ENCODE measurements at places on chromosomes 3 and 15.

DNA sequence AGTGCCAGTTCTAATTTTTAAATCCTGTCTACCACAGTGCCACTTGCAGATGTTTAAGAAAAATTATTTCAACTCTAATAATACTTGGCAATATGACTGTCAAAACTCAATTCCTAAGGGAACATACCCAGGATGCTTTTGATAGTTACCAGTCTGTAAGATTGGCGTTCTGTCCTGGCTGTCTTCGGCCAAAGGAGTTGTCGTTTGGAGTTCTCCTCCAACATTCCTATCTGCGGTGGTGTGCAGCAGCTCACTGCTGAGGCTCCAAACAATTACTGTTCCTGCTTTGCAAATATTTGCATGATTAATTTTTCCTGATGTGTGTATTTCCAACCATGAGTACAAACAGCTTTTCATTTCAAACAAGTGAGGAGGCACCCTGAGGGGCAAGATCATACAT is 330.8 kb upstream of the DPH6 start:
- no peak for DNase-seq
- H3K27ac ChIP-seq = no peak overlapping the region
- no peaks in the 10 kb centered on the region for H3K36me3 ChIP-seq

- peaks cover 22% of the 10 kb centered on the region for H3K36me3 ChIP-seq
- peaks cover 59% of the 10 kb centered on the region for H3K4me1 ChIP-seq
- DNase-seq = no peak
- no peaks in the 10 kb centered on the region for H3K27me3 ChIP-seq
- H3K27ac ChIP-seq = no peak overlapping the region
Measured at GRCh38 chr15:31358957-31359701, 32.5 kb downstream of the KLF13 start.

DNA sequence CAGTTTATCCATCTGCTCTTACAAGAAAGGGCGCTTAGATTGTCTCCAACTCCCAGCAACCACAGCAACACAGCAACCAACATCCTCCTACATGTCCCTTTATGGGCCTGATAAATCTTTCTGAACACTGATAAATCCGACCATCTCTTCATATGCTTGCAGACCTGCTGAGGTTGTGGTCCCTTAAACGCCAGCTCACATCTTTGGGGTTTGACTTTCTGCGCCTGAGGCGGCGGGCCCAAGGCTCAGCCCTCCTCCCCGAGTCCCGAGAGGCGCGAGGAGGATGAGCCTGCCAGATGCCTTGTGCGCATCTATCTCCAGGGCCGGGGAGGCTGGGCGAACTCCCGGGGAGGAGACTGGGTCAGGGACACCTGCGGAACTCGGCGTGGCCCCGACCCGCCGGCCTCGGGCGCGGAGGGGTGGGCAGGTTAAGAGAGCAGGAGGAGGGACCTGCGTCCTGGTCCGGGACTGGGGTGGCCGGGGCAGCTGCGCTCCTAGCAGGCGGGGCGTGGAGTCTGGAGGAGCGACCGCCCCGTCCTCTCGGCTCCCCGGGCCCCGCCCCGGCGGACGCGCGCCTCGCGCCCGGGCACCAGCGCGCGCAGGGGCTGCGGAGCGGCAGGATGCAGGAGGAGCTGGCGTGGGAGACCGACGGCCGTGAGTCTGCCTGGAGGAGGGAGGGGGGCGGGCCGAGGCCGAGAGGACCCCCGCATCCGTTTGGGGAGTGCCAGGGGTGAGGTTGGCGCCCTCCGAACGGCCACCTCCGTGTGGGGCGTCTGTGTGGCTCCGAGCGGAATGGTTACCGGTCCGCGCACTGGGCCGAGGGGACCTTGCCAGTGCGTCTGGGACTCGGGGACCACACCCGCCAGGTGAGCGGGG is at the start of gene ANKDD1A:
Gene ANKDD1A, plus strand, starts transcription at position 592 of the 876 bp plus-strand sequence. Its CDS starts 29 bp downstream, at position 621.
- DNase-seq = peak; percentile 41
- H3K4me3 ChIP-seq = peak within 1 kb of the TSS; percentile 70
- no peaks in the 10 kb centered on the region for H3K4me1 ChIP-seq
- H3K36me3 ChIP-seq = no peaks in the 10 kb centered on the region

- H3K27ac ChIP-seq = peak overlapping the region; percentile 84
- H3K27me3 ChIP-seq = no peaks in the 10 kb centered on the region
- peaks cover 38% of the 10 kb centered on the region for H3K4me1 ChIP-seq
- DNase-seq = peak; percentile 54
Measured at GRCh38 chr3:123067689-123068600, 1.1 kb downstream of the PDIA5 start.

GRCh38 chr3:190546881-190547510 is 33.1 kb downstream of the IL1RAP start:
- DNase-seq = no peak
- H3K36me3 ChIP-seq = no peaks in the 10 kb centered on the region
- no peaks in the 10 kb centered on the region for H3K27me3 ChIP-seq
- no peak overlapping the region for H3K27ac ChIP-seq

GRCh38 chr15:96882121-96882772 is 551.7 kb downstream of the NR2F2 start:
- no peak overlapping the region for H3K27ac ChIP-seq
- no peak for DNase-seq
- H3K4me3 ChIP-seq = no peak overlapping the region
- no peaks in the 10 kb centered on the region for H3K4me1 ChIP-seq
- no peaks in the 10 kb centered on the region for H3K36me3 ChIP-seq
- H3K27me3 ChIP-seq = no peaks in the 10 kb centered on the region

GRCh38 chr3:63514678-63515077 is 137.8 kb upstream of the SNTN start:
- no peaks in the 10 kb centered on the region for H3K36me3 ChIP-seq
- no peak overlapping the region for H3K27ac ChIP-seq
- H3K4me3 ChIP-seq = no peak overlapping the region
- H3K4me1 ChIP-seq = no peaks in the 10 kb centered on the region
- peaks cover 66% of the 10 kb centered on the region for H3K27me3 ChIP-seq
- DNase-seq = no peak

- no peaks in the 10 kb centered on the region for H3K27me3 ChIP-seq
- DNase-seq = peak; percentile 26
- H3K27ac ChIP-seq = no peak overlapping the region
- no peak overlapping the region for H3K4me3 ChIP-seq
Measured at GRCh38 chr3:122697952-122698620, 17.4 kb downstream of the PARP14 start.

DNA sequence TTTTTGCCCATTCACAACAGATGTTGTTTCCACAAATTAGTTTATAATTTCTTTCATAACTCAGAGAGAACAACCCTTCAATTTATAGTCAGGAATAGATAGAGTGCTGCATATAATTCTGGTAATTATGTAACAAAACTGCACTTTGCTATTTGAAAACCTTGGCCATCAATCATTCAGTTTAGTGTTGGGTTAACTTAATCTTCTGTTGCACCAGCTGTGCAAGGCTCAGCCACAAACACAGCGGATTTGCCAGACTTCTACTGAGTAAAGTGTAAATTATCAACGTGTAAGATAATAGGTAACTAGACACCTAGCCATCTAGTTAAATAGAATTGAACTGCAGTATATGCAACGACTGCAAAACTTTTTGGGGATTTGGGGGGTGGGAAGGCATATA is 1064.3 kb upstream of the EPHA6 start:
- no peaks in the 10 kb centered on the region for H3K36me3 ChIP-seq
- no peaks in the 10 kb centered on the region for H3K4me1 ChIP-seq
- H3K4me3 ChIP-seq = no peak overlapping the region
- no peak for DNase-seq
- peaks cover 42% of the 10 kb centered on the region for H3K27me3 ChIP-seq

- no peak overlapping the region for H3K27ac ChIP-seq
- no peak for DNase-seq
- no peaks in the 10 kb centered on the region for H3K27me3 ChIP-seq
- H3K4me1 ChIP-seq = no peaks in the 10 kb centered on the region
- no peaks in the 10 kb centered on the region for H3K36me3 ChIP-seq
- no peak overlapping the region for H3K4me3 ChIP-seq
Measured at GRCh38 chr15:49436751-49437150, 13.7 kb downstream of the FGF7 start.

GRCh38 chr3:149325581-149325980 is 7.9 kb downstream of the TM4SF18 start:
- DNase-seq = no peak
- no peaks in the 10 kb centered on the region for H3K4me1 ChIP-seq
- H3K27ac ChIP-seq = no peak overlapping the region
- no peaks in the 10 kb centered on the region for H3K27me3 ChIP-seq

DNA sequence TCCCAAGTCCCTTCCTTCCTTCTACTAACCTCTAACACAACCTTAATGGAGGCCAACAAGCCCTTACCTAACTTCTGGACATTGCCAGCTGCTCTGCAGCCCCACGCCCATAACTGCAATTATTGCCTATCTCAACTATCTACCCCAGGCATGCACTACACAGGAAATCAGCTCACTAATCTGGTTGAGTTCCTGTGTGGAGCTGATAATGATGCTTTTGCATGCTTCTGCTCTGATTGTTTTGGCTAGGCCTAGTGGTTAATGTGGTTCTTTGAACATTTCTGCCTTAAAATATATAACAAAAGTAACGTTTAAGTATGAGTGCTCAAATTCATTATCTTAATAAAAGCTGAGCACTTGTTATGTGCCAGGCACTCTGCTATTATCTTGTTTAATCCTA is 463.9 kb downstream of the MFSD1 start:
- peaks cover 14% of the 10 kb centered on the region for H3K27me3 ChIP-seq
- H3K4me1 ChIP-seq = no peaks in the 10 kb centered on the region
- DNase-seq = no peak
- H3K36me3 ChIP-seq = no peaks in the 10 kb centered on the region
- no peak overlapping the region for H3K27ac ChIP-seq

DNA sequence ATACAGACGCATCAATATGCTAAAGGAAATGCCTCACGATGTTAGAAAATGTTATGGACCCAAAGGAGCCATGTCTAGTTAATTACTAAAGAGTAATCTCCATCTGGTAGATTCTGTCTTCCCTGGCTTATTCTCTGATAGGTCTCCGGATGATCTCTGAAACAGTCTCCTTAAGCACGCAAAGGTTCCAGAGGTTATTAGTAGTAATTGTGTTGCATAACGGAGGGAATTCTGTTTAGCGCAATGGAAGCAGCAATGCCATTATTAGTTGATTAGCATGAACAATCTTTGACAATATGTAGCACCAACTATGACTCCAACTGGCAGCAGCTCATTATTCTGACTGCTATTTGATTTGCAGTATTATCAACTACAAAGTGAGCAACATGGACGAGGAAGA is 952.5 kb upstream of the SEMA6D start:
- DNase-seq = no peak
- peaks cover 11% of the 10 kb centered on the region for H3K27me3 ChIP-seq
- no peaks in the 10 kb centered on the region for H3K4me1 ChIP-seq
- no peak overlapping the region for H3K4me3 ChIP-seq
- H3K36me3 ChIP-seq = no peaks in the 10 kb centered on the region

DNA sequence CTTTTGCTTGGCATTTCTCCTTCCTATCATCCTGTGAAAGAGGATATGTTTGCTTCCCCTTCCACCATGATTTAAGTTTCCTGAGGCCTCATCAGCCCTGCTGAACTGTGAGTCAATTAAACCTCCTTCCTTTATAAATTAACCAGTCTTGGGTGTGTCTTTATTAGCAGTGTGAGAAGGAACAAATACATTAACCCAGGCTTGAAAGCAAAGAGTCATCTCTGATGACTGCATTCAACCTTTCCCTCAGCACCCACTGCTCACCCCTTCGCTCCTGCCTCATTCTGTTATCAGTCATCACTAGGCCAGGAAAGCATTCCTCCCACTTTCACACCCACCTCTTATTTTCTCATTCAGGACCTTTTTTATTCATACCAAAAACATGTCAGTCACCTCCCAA is 59.6 kb upstream of the CASR start:
- H3K27ac ChIP-seq = no peak overlapping the region
- no peak for DNase-seq
- H3K27me3 ChIP-seq = peaks cover 42% of the 10 kb centered on the region
- no peaks in the 10 kb centered on the region for H3K36me3 ChIP-seq

DNA sequence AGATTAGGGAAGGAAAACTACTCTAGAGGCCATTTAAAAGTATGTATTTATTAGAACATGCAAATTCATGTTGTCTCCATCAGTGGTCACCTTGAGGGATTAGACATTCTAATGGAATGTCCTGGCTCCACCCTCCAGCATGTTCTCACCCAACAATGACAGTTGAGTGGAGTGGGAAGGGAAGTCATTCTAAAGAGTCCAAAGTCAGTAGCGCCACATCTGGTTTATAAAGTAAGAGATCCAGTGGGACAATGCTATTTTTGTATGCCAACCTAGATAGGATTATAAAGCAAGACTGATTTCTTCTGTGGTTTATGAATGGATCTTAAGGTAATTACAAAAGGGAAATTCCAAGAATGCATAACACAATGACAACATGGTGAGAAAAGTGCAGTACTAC is 33.3 kb downstream of the SLC24A1 start:
- peaks cover 26% of the 10 kb centered on the region for H3K4me1 ChIP-seq
- peaks cover 43% of the 10 kb centered on the region for H3K36me3 ChIP-seq
- H3K4me3 ChIP-seq = no peak overlapping the region
- H3K27me3 ChIP-seq = no peaks in the 10 kb centered on the region
- no peak for DNase-seq

GRCh38 chr3:100057716-100058575 is 56.4 kb downstream of the FILIP1L start:
- H3K27me3 ChIP-seq = no peaks in the 10 kb centered on the region
- H3K4me1 ChIP-seq = peaks cover 6% of the 10 kb centered on the region
- peaks cover 7% of the 10 kb centered on the region for H3K36me3 ChIP-seq
- no peak overlapping the region for H3K27ac ChIP-seq
- no peak overlapping the region for H3K4me3 ChIP-seq

- no peak for DNase-seq
- no peak overlapping the region for H3K4me3 ChIP-seq
- no peaks in the 10 kb centered on the region for H3K27me3 ChIP-seq
- peak overlapping the region; percentile 54 for H3K27ac ChIP-seq
- peaks cover 8% of the 10 kb centered on the region for H3K4me1 ChIP-seq
- peaks cover 86% of the 10 kb centered on the region for H3K36me3 ChIP-seq
Measured at GRCh38 chr3:128083396-128083795, 31.2 kb downstream of the SEC61A1 start.

DNA sequence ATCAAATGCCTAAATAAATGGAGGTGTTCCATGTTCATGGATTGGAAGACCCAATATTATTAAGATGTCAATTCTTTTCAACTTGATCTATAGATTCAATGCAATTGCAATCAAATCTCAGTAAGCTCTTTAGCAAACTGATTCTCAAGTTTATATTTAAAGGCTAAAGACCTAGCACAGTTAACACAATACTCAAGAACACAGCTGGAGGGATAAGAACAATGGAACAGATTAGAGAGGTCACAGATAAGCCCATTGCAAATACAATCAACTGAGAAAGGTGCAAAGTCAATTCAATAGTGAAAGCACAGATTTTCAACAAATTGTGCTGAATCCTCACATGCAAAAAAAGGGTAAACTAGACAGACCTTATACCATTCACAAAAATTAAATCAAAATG is 198.9 kb downstream of the P3H2 start:
- no peaks in the 10 kb centered on the region for H3K4me1 ChIP-seq
- no peaks in the 10 kb centered on the region for H3K36me3 ChIP-seq
- H3K27me3 ChIP-seq = no peaks in the 10 kb centered on the region
- DNase-seq = no peak

DNA sequence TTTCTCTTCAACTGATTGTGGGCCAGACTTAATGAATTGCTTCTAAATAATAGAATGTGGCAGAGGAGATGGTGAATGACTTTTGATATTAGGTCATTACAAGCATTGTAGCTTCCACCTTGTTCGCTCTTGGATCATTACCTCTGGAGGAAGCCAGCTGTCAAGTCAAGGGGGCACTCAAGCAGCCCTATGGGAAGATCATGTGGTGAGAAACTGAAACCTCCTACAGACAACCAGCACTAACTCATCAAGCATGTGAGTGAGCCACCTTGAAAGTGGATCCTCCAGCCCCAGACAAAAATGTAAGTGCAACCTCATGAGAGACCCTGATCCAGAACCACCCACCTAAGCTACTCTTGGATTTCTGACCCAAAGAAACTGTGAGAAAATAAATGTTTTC is 109.8 kb upstream of the TBC1D5 start:
- H3K36me3 ChIP-seq = no peaks in the 10 kb centered on the region
- no peak for DNase-seq
- no peak overlapping the region for H3K27ac ChIP-seq
- H3K4me1 ChIP-seq = no peaks in the 10 kb centered on the region
- H3K27me3 ChIP-seq = peaks cover 23% of the 10 kb centered on the region
- no peak overlapping the region for H3K4me3 ChIP-seq

Measured in MCF 10A (cell line).